A673 (cell line): ENCODE measurements at places on chromosomes 6 and 20. TPM values are rescaled to one million over a fixed set of nuclear protein-coding genes. Genes with fewer than 3 reads are reported as not detected.
A peak's percentile ranks its signal among the peaks of the same experiment; 100 is the strongest.

PRL gene
- total RNA-seq = 0.24 TPM in 1 of 2 replicates, not detected in the other

DDR1 gene
- total RNA-seq = 48.0 and 57.9 TPM in 2 replicates

PRSS16 gene
- 0.64 and 0.85 TPM in 2 replicates for total RNA-seq

AHCY gene
- total RNA-seq = 284 and 292 TPM in 2 replicates

LHFPL5 gene
- not detected in 2 replicates for total RNA-seq

MUC21 gene
- total RNA-seq = not detected in 2 replicates

GRCh38 chr6:11260249-11261038, 28.0 kb upstream of the NEDD9 start:
- peaks cover 23% of the 10 kb centered on the region for H3K4me1 ChIP-seq
- no peak overlapping the region for H3K27ac ChIP-seq
- no peak overlapping the region for H3K4me3 ChIP-seq
- H3K27me3 ChIP-seq = no peaks in the 10 kb centered on the region
- no peak for DNase-seq

GRCh38 chr6:105892577-105893262, 193.4 kb upstream of the PRDM1 start:
- no peak overlapping the region for H3K27ac ChIP-seq
- no peaks in the 10 kb centered on the region for H3K27me3 ChIP-seq
- no peaks in the 10 kb centered on the region for H3K4me1 ChIP-seq
- DNase-seq = no peak
- no peaks in the 10 kb centered on the region for H3K36me3 ChIP-seq

GRCh38 chr6:122530440-122531046, 58.9 kb upstream of the SERINC1 start:
- no peaks in the 10 kb centered on the region for H3K36me3 ChIP-seq
- H3K27me3 ChIP-seq = no peaks in the 10 kb centered on the region
- H3K4me3 ChIP-seq = no peak overlapping the region
- no peak overlapping the region for H3K27ac ChIP-seq
- peak; percentile 81 for DNase-seq
- H3K4me1 ChIP-seq = no peaks in the 10 kb centered on the region

GRCh38 chr20:18992418-18992817, 178.8 kb downstream of the SCP2D1 start:
- H3K4me1 ChIP-seq = no peaks in the 10 kb centered on the region
- H3K27me3 ChIP-seq = no peaks in the 10 kb centered on the region
- no peaks in the 10 kb centered on the region for H3K36me3 ChIP-seq

DNA sequence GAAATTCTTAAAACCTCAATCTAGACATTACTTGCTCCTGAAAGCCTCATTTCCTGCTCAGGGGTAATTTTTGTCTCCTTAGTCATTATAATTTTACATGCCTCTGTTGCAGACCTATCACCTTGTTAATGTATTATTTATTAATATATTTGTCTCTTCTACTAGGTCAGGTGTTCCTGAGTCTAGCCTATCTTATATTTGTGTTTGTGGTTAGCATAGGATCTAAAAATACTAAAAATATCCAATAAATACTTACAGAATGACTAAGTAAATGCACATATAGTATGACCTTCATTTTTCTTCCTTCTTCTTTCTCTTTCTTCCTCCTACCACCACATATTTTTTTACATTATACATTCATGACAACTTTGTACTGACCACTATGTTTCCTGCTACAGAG, 268.9 kb upstream of the HS3ST5 start:
- no peaks in the 10 kb centered on the region for H3K4me1 ChIP-seq
- DNase-seq = no peak
- no peaks in the 10 kb centered on the region for H3K36me3 ChIP-seq

GRCh38 chr20:9280666-9281065, 211.8 kb downstream of the PLCB4 start:
- DNase-seq = peak; percentile 33
- no peaks in the 10 kb centered on the region for H3K36me3 ChIP-seq
- H3K27ac ChIP-seq = no peak overlapping the region

DNA sequence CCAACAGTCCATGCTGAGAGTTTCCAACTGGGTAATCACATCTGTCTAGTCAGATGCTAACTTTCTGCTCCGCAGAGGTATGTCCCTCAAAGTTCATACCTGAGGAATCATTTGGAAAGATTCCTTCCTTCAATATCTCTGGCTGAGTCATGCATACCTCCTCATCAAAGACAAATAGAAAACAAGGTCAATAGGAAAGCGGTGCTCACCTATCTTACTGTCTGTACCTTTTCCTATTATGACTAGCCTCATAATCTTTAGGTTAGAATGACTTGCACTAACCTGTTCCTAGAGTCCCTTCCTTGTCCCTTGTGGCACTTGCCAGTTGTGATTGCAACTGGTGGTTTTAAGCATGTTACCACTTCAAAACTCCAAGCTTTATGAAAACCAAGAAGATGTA, 78.2 kb upstream of the PTPRK start:
- peaks cover 50% of the 10 kb centered on the region for H3K4me1 ChIP-seq
- no peak overlapping the region for H3K4me3 ChIP-seq
- H3K27me3 ChIP-seq = no peaks in the 10 kb centered on the region
- no peak overlapping the region for H3K27ac ChIP-seq

DNA sequence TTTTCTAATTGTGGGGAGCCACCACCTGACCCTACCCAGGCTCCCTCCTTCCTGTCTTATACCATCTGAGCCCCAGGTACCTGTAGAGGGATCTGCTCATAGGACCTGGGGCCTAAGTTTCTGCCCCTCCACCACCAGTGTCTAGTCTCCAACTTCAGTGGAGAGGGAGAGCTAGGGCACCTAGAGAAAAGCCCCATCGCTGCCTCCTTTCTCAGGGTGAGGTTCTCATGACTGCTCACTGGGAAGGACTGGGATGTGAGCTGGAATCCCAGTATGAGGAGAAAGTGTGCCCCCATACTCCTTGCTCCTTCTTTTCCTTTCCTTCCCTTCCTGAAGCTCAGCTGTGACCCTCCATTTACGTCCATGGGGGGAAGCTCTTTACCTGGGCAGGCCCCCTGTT, 231.6 kb downstream of the LRFN2 start:
- no peak for DNase-seq
- H3K4me1 ChIP-seq = no peaks in the 10 kb centered on the region
- H3K36me3 ChIP-seq = no peaks in the 10 kb centered on the region
- H3K27ac ChIP-seq = no peak overlapping the region

- peak overlapping the region; percentile 74 for H3K27ac ChIP-seq
- no peaks in the 10 kb centered on the region for H3K36me3 ChIP-seq
- peaks cover 75% of the 10 kb centered on the region for H3K4me1 ChIP-seq
- DNase-seq = peak; percentile 63
- H3K4me3 ChIP-seq = peak overlapping the region; percentile 1
Measured at GRCh38 chr6:20770773-20771172, 236.5 kb downstream of the CDKAL1 start.

DNA sequence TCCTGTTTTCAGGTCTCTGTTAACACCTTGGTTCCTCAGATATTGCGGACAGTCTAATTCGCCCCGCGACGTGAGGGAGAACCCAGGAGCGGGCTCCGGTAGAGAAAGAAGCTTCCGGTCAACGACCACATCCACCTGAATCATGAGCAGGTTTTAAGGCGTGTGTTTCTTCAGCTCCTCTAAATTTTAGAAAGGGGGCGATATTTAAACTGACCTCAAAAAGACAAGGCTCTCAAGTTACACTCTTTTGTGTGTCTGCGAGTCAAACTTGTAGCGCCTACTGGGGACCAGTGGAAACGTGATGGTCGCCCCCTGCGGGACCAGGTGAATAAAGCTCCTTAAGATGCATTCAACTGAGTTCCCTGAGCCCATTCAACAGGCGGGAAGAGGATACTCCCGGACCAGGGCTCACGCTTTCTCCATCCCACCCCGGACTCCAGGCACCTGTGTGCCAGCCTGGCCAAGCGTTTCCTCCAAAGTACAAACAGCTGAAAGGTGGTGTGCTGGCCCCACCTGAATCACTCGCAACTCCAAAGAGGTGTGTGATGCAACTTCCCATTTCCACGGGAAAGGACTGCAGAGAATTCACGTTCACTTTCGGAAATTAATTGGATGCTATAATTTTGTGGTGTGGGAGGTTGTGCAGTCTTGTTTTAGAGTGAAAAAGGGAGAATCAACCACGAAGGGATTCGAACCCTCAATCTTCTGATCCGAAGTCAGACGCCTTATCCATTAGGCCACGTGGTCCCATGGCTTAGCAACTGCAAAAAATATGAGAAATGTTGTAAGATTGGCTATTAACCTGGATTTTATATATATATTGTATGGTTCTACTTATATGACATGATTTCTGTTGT, 17.0 kb downstream of the GPX5 start:
- H3K27ac ChIP-seq = no peak overlapping the region
- peaks cover 2% of the 10 kb centered on the region for H3K27me3 ChIP-seq
- no peaks in the 10 kb centered on the region for H3K36me3 ChIP-seq

GRCh38 chr20:14384416-14385175, 47.2 kb upstream of the FLRT3 start:
- H3K27ac ChIP-seq = no peak overlapping the region
- no peaks in the 10 kb centered on the region for H3K4me1 ChIP-seq
- DNase-seq = no peak
- no peak overlapping the region for H3K4me3 ChIP-seq
- no peaks in the 10 kb centered on the region for H3K36me3 ChIP-seq

- H3K27me3 ChIP-seq = no peaks in the 10 kb centered on the region
- H3K4me1 ChIP-seq = no peaks in the 10 kb centered on the region
- no peak for DNase-seq
- H3K36me3 ChIP-seq = no peaks in the 10 kb centered on the region
- H3K4me3 ChIP-seq = no peak overlapping the region
Measured at GRCh38 chr6:109768485-109768884, 77.4 kb downstream of the FIG4 start.

GRCh38 chr6:111765763-111766162, 107.5 kb downstream of the FYN start:
- DNase-seq = no peak
- H3K4me3 ChIP-seq = no peak overlapping the region
- no peaks in the 10 kb centered on the region for H3K36me3 ChIP-seq
- H3K4me1 ChIP-seq = peaks cover 7% of the 10 kb centered on the region
- H3K27me3 ChIP-seq = no peaks in the 10 kb centered on the region

- peaks cover 3% of the 10 kb centered on the region for H3K27me3 ChIP-seq
- no peak overlapping the region for H3K4me3 ChIP-seq
- no peaks in the 10 kb centered on the region for H3K4me1 ChIP-seq
- H3K36me3 ChIP-seq = no peaks in the 10 kb centered on the region
- DNase-seq = no peak
- no peak overlapping the region for H3K27ac ChIP-seq
Measured at GRCh38 chr20:24436160-24436559, 33.3 kb upstream of the SYNDIG1 start.

DNA sequence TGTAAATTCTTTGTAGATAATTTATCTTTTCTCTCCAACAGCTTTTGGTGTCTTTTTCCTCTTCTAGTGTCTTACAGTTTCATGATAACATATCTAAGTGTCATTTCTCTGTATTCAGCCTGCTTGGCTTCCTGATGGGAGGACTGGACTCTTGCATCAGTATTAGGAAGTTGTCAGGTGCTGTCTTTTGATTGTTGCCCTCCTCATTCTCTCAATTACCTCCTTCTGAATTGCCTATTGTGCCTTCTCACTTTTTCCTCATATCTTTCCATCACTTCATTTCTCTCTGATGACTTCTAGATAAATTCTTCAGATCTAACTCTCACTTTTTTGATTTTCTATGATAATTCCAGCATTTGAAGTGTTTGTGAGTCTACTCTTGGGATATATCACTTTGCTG, 154.4 kb upstream of the MLIP start:
- no peaks in the 10 kb centered on the region for H3K36me3 ChIP-seq
- no peak overlapping the region for H3K27ac ChIP-seq
- DNase-seq = no peak
- H3K27me3 ChIP-seq = peaks cover 5% of the 10 kb centered on the region
- no peaks in the 10 kb centered on the region for H3K4me1 ChIP-seq

GRCh38 chr6:57262488-57262887, 40.4 kb upstream of the RAB23 start:
- H3K4me3 ChIP-seq = no peak overlapping the region
- DNase-seq = no peak
- H3K27ac ChIP-seq = no peak overlapping the region
- H3K4me1 ChIP-seq = no peaks in the 10 kb centered on the region

DNA sequence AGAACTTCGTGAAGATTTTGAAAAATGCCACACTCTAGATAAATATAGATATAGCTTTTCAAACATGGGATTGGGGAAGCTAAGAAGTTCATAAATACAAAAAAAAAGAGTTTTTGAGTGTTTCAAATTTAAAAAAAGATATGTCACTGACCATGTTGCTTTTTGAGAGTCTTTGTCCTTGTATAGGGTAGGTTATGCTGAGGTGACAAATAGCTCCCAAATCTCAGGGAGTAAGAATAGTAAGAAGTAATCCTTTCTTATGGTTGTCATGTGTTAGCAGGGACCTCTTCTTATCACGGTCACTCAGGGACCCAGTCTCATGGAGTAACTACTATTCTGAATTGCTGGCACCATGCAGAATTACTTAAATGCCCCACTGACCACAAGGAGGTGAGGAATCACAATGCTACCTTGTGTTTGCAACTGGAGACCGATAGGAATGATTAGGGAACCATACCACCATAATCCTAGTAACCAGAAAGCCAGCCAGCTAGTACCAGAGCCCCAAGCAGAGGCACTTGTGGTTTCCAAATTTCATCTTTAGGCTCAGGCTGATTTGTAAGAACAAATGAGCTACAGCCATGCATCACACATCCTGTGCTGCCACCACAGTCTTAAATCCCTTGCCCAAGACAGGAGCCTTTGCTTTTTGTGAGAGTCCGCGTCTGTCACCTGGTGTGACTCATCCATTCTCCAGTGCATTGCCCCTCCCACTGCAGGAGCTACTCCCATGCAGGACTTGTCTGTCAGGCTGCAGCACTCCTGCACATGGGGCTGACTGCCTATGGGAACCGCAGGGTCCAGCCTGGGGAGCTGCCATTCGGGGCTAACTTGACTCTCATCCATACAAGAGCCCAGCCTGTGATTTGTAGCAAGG, 42.4 kb upstream of the ADGRF4 start:
- peak; percentile 63 for DNase-seq
- no peak overlapping the region for H3K4me3 ChIP-seq
- no peaks in the 10 kb centered on the region for H3K36me3 ChIP-seq
- no peak overlapping the region for H3K27ac ChIP-seq

DNA sequence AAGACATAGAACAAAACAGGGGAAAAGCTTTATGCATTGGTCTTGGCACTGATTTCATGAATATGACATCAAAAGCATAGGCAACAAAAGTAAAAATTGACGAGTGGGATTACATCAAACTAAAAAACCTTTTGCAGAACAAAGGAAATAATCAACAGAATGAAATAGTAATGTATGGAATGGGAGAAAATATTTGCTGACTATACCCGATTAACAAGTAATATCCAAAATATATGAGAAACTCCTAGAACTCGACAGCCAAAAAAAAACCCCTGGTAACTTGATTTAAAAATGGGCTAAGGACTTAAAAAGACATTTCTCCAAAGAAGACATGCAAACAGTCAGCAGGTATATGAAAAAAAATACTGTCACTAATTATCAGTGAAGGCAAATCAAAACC, 231.7 kb upstream of the MAN1A1 start:
- no peaks in the 10 kb centered on the region for H3K27me3 ChIP-seq
- no peak for DNase-seq
- H3K4me1 ChIP-seq = no peaks in the 10 kb centered on the region
- H3K4me3 ChIP-seq = no peak overlapping the region
- H3K36me3 ChIP-seq = no peaks in the 10 kb centered on the region

- no peak overlapping the region for H3K4me3 ChIP-seq
- H3K36me3 ChIP-seq = no peaks in the 10 kb centered on the region
- H3K27ac ChIP-seq = no peak overlapping the region
Measured at GRCh38 chr20:63496596-63497120, 2.2 kb downstream of the EEF1A2 start.
